ENCODE measurements at places on chromosomes 16 and 17.

GRCh38 chr17:72696156-72696555 is 396.3 kb downstream of the SLC39A11 start:
- DNase-seq, result no peak

GRCh38 chr17:74097450-74098135 is 105.9 kb upstream of the RPL38 start:
- no peak for DNase-seq

GRCh38 chr17:75542229-75542628 is 16.7 kb downstream of the LLGL2 start:
- DNase-seq, result no peak

- DNase-seq, result no peak
Observed at GRCh38 chr17:7023576-7024401, 939 bp downstream of the BCL6B start.

- DNase-seq, result peak; percentile 69
Observed at GRCh38 chr17:79087428-79088143, 13.0 kb downstream of the ENGASE start.

GRCh38 chr16:72649254-72649944 is 398.5 kb downstream of the ZFHX3 start:
- no peak for DNase-seq

- DNase-seq, result peak; percentile 97
Observed at GRCh38 chr17:66275651-66276050, 26.8 kb upstream of the PRKCA start.

GRCh38 chr16:89618109-89618998 is 4.9 kb downstream of the DPEP1 start:
- DNase-seq, result no peak

DNA sequence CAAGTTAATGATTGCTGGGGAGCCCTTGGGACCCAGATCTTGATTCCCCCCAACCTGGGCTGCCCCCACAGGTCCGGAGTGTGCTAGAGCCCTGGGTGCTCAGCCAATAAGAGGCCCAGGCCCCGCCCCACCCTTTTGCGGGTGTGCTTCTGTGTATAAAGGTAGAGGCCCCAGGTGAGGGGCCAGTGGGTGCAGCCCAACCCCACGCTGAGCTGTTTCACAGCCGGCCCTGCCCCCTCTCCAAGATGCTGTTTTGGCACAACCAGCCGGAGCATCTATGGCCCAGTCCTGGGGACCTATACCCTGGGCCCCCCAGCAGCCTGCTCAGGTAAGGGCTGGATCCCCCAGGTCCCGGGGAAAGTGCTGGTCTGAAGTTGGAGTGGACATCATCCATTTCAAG is 11.8 kb upstream of the STAC2 start:
- DNase-seq, result no peak

- DNase-seq, result no peak
Observed at GRCh38 chr16:27378871-27379481, 23.0 kb upstream of the IL21R start.

DNA sequence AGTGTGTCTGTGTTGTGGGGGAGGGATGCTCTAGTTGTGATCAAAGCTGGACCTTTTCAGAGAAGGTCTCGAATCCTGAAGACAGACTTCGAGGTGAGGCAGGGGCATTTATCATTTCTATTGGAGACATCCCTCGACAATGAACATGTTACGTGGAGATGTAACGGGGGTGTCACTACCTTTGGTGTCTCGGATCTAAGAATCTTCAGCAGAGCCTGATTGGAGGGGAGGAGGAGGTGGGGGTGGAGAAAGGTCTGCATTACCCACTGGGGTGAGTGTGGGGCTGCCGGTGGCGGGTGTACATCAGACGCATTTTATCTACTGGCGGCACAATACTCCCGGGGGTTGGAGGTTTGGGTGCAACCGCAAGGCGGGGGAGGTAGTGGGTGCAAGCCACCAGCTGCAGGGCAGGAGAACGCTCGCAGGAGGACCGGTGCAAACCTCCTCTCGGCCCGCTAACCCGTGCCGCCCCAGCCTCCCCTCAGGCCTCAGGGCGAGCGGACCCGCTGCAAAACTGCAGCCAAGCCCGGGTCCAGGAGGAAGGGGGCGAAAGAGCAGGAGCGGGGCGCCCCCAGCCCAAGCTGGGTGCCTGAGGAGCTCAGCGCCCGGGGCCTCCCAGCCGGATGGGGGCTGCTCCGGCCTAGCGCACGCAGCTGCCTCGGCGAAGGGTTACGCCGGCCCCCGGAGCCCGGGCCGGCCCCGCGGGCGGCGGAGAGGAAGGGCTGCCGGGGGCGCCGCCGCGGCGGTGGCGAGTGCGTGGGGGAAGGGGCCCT is 735 bp downstream of the ZNF652 start:
- DNase-seq, result peak; percentile 23

DNA sequence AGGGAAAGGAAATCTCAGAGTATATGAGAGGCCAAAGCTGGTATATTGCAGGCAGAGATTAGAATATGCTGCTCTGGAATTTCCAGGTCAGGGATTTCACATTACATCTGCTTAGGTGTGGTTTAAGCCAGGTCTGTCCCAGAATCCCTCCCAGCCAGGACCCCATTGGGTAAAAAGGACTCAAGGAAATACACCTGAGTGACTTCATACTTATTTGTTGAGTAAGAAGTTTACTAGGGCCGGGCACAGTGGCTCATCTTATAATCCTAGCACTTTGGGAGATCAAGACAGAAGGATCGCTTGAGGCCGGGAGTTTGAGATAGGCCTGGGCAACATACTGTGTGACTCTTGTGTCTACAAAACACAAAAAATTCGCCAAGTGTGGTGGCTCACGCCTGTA is 7.2 kb downstream of the PIPOX start:
- no peak for DNase-seq

- DNase-seq, result no peak
Observed at GRCh38 chr16:83306961-83307593, 500.7 kb upstream of the HSBP1 start.

GRCh38 chr16:51407199-51407598 is 256.1 kb upstream of the SALL1 start:
- no peak for DNase-seq

DNA sequence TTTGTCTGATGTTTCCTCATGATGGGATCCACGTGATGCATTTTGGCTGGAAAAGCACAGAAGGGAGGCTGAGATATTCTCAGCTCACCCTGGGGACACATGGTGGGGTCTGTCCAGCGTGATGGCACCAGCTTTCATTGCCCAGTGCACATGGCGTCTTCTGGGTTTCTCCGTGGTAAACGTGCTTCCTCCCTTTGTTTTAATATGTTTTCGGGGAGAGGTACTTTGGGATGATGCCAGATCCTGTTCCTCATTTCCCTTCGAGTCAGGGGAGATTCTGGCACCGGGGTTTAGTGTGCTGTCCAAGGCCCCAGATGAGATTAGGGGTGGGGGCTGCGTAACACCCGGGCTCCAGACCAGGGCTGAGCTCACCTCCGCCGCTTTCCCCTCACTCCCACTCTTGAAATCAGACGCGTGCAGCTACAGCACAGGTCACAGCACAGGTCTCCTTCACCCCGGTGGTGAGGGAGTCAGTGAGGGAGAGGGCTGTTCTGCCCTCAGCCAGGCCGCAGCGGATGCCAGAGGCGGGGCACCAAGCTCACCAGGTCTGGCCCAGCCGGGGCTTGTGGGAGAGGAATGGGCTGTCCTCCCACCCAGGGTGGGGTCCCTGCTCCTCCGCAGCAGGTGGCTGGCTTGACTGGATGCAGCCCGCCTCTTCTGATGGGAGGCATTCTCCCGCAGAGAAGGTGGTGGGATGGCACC is 33.9 kb downstream of the COX4I1 start:
- no peak for DNase-seq

DNA sequence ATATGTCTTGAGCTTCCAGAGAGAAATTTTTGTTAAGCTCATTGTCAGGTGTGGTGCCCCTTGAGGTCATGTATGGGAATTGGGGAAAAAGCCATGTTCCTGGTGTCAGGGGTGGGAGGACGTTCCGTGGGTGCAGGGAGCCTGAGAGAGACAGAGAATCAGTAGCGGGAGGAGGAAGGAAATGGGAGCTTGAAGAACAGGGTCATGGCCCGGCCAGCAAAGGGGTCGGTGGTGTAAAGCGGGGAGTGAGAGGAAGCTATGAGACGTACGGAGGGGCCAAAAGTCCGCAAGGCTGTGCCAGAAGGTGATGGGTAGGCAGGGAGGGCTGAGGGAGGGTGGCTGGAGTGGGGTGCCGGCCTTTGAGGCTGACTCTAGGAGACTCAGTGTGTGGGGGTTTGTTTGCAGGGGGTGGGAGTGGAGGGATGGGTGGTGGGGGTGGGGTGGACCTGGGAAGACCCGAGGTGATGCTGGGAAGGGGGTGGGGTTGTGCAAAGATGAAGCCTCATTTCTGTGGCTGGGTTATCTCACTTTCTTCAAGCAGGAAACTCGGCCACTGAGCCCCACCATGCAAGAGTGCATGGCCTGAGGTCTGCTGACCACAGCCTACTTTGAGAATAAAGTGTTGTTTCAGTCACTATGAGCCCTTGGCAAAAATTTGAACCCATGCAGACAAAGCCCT is 63.6 kb downstream of the PLCG2 start:
- no peak for DNase-seq

DNA sequence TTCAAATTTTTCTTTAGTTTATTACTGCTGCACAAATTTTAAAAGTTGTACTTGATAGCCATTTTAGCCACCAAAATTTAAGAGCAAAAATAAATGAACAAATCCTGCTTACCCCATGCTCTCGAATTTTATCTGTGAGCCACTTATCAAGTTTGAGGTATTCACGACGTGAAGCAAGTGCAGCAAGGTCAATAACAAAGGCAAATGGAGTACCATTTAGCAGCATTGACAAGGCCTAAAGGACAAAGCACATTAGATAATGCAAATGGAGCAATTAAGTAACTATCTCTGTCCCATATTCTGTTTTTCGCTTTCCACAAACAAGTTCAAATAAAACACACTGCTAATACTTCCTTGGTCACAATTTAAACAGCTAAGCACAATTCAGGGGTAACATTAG is 54.7 kb downstream of the CNOT1 start:
- DNase-seq, result no peak

GRCh38 chr16:57374067-57374534 is 1.8 kb downstream of the CX3CL1 start:
- DNase-seq, result no peak

DNA sequence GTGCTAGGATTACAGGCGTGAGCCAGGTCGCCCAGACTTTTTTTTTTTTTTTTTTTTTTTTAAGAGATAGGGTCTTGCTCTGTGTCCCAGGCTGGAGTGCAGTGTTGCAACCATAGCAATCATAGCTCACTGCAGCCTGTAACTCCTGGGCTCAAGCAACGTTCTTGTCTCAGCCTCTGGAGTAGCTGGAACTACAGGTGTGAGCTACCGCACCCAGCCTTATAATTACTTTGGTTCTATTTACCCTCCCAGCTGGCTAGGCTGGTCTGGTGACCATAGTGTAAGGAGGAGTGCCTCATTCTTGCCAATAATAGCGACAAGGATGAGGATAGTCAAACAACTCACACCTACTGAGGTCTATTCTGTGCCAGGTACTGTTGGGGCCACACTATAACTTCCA is 39.6 kb upstream of the USP7 start:
- DNase-seq, result no peak

DNA sequence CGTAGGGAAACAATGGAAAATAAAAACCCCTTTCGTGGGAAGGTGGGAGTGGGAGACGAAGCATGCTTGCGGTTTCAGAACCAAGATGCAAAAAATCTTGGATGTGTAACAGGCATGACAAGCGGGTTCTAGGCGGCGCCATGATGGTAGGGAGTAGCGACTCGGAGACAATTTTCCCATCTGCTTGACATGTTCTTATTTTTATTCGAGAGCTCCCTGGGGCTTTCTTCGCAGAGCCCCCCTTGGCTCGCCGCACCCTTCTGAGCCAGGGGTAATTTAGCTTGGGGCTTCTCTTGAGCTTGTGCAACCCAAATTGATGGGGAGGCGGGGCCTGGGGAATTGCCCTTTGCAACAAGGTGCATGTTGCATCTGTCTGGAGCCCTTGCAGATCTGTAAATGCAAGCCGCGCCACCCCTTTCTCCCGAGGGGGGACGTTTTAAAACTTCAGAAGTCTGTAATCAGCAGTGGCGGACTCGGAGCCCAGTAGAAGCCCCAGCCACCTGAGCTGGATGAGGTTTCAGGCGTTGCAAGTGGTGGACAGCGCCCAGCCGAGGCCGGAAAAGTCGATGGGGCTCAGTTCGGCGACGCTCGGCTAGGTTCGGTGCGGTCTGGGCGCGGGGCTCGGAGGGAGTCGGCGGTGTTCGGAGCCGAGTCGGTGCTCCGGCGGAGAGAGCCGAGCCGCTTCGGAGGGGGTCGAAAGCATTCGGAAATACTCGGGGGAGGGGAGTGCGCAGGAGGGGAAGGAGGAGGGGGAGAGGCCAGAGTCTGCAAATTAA is 2.9 kb downstream of the GNAO1 start:
- DNase-seq, result peak; percentile 12

DNA sequence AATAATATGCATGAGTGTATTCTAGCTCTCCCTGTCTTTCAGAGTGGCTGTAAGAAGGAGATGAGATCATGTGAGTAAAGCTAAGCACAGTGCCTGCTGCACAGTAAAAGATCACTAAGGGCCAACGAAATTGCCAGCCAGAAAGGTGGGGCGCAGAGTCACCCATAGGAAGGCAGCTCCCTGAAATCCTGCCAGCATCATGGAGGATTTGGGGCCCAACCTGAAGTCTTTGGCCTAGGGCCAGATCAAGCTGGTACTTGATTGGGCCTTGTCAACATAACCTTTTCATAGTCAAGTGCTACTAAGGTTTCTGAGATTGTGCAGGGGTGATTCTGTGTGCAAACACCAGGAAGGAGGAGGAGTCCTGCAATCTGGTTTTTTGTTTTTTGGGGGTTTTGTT is 16.5 kb downstream of the SCNN1B start:
- DNase-seq, result no peak

DNA sequence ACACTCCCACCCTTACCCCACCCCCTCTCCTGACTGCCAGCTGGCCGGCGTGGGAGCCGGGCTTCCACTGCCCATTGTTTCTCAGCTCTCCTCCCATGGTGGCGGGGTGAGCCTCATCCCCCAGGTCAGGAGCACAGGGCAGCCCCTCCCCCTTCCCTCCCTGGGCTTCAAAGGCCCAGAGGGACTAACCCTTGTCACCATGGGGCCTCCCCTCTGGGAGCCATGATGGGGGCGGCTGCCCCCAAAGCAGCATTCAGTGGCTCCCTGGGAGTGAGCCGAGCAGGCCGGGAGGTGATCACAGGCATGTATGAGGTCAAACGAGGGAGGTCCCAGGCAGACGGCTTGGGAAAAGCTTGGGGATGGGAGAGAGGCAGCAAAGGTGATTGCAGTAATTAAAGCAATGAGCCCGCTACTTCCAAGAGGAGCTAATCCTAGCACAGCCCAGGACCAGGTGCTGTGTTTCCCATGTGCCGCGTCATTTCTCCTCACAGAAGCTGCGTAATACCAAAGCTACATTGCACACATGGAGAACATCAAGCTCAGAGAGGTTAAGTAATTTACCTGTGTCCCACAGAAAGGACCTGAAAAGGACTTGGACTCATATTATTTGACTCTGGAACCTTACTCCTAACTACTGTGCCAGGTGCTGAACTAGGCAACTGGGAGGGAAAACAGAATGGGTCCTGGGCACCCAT is 24.5 kb downstream of the CDK5RAP3 start:
- DNase-seq, result no peak

DNA sequence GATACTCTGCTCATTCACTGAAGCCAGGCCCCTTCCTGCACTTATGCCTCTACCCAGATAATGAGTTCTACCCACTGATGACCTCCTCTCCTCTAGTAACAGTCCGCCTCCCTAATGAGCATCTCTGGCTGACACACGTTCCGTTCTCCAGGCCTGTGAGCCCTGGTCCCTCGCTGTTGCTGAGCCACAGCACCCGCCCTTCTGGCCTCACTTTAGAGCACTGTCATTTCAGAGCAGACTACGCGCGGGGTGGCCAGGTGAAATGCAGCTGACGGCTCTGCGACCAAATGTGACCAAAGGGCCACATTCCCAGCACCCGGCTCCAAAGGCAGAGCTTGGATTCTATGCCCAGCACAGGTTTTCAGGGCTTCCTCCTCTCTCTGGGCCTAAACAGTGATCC is 13.8 kb downstream of the PSMD3 start:
- no peak for DNase-seq

Data from myocyte (in vitro differentiated cells).